H1 (cell line): ENCODE measurements at places on chromosomes 2 and 18. TPM values are rescaled to one million over a fixed set of nuclear protein-coding genes. Genes with fewer than 3 reads are reported as not detected.

NPHP1 gene
- 2.8 and 3.3 TPM in 2 replicates for total RNA-seq

SLC14A1 gene
- total RNA-seq: not detected in 2 replicates

NT5C1B gene
- total RNA-seq: not detected in 2 replicates

TLX2 gene
- total RNA-seq: 0.15 and 0.17 TPM in 2 replicates

CTLA4 gene
- total RNA-seq: not detected in 2 replicates
